Activated CD8-positive, alpha-beta memory T cell treated with anti-CD3 and anti-CD28 coated beads for 24 hours (primary cell): ENCODE measurements at places on chromosomes 2 and 18.

- no peak for DNase-seq
Measured at GRCh38 chr2:105519516-105519915, 120.7 kb upstream of the FHL2 start.

GRCh38 chr2:217090024-217090473, 230.2 kb upstream of the TNP1 start:
- DNase-seq = no peak

DNA sequence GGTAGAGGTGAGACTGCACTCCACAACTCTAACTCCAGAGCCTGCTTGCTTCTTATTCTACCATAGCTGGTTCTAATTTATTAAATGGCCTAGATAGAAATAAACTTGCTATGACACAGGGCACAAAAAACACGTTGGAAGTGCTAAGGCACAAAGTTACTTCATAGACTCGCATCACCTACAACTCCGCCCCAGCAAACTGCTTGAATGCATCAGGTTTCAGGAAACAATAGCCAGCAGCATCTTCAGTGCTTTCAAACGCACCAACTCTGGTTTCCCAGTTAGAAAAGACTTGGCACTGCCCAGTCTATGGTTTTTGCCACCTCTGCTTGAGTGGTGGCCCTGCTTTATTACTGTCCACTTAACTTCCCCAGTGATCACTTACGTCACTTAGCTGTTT, 142.6 kb downstream of the RIF1 start:
- no peak for DNase-seq

- no peak for DNase-seq
Measured at GRCh38 chr2:164044622-164045021, 308.8 kb upstream of the FIGN start.

GRCh38 chr2:50840341-50841124, 191.4 kb downstream of the NRXN1 start:
- no peak for DNase-seq

GRCh38 chr2:121030523-121030922, 254.5 kb downstream of the TFCP2L1 start:
- DNase-seq = no peak

- no peak for DNase-seq
Measured at GRCh38 chr2:196205011-196205766, 33.8 kb upstream of the STK17B start.

DNA sequence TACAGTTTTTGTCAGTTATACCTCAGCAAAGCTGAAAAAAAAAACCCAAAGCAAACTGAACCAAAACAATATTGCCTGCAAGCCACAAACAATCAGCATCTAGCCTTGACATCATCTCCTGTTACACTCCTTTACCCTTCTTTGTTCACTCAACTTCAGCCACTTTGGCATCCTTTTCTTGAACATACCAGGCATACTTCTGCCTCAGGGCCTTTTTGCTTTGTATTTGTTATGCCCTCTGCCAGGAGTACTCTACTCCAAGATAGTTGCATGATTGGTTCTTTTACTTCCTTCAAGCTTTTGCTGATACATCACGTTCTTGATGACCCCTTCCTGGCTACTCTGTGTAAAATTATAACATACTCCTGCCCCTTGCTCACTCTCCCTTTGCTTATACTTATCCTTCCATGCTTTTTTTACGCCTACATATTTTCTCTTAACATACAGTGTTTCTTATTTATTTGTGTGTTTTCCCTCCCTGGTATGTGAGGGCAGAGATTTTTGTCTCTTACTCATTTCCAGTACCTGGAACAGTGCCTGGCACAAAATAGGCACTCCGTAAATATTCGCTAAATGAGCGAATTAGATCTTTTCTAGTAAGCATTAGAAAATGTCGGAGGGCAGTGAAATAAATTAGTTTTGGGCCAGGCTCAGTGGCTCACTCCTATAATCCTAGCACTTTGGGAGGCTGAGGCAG, 12.7 kb downstream of the ABI2 start:
- no peak for DNase-seq

- no peak for DNase-seq
Measured at GRCh38 chr2:55482186-55482884, 37.2 kb upstream of the CFAP36 start.

DNA sequence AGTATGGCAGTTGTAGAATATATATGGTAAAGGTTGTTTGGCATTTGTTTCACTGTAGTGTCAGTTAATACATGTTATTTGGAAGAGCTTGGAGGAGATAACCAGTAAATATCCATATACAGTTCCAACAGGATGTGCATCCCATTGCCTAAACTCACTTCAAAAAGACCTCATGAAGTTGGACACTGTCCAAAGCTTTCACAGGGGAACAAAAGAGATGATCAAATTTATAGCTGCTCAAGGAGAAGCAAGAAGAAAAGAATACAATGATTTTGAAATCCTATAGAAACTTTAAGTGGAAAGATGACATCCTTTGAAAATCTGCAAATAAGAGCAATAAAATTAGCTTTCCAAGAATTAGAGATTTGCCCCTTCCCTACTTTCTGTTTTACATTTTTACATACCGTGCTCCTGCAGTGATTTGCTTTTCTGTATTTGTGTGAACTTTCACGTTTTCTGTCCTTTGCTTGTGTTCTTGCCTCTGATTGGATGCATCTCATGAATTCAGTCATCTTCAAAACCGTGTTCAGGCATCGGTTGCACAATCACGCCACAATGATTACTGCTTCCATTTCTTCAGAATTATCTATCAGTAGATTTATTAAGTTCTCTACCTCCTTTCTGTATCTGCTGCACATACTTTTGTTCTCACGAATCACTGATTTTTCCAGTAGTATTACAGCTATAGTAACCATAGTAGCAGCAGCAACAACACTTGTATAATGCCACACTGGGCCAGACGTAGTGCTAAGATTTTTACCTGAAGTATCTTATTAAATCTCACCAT, 83.8 kb downstream of the PARD3B start:
- DNase-seq = no peak

DNA sequence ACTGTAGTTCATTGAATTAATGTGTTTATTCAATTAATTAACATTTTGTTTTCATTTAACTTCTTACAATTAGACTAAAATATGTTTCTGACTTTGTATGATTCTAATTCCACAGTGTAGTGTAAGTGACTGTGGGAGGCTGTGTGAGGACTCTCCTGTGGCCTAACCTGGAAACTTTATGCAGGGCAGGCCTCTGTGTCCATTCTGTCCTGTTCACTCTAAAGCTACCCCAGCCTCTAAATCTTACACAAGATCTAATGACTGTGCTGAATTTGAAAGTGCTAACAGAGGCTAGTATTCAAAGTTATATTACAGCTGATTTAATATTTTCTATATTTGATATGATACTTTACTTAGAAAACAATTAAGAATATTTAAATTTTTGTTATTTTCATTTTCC, 270.5 kb upstream of the CDH19 start:
- DNase-seq = no peak

- no peak for DNase-seq
Measured at GRCh38 chr2:107412209-107412904, 414.3 kb upstream of the RGPD4 start.

DNA sequence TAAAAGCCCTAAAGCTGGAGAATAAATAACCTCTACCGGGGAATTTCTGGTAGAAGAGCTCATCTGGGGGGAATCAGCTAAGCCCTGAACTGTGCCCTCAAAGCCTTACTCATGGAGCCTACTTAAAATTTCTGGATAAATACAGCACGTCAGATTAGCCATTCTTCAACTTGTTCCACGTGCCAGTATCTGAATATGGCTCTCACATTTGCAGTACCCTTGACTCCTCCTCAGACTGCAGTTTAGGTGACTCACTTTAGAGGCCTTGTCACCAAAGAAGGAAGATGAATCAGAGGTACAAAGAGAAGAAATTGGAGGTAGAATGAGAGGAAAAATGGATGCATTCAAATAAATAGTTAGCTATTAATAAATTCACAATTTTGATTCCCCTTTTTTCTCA, 34.6 kb upstream of the POTEC start:
- no peak for DNase-seq

DNA sequence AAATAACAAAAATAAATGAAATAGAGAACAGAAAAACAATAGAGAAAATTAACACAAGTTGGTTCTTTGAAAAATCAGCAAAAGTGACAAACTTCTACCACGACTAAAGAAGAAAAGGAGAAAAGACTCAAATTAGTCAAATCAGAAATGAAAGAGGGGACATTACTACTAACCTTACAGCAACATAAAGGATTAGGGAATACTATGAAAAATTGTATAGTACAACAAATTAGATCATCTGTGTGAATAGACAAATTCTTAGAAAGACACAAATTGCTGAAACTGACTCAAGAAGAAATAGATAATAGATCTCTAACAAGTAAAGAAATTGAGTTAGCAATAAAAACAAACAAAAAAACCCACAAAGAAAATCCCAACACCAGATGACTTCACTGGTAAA, 48.5 kb upstream of the PGAP1 start:
- DNase-seq = no peak

- DNase-seq = no peak
Measured at GRCh38 chr18:38951633-38952032, 1386.0 kb upstream of the CELF4 start.

GRCh38 chr18:25275412-25276001, 76.5 kb downstream of the ZNF521 start:
- DNase-seq = no peak

DNA sequence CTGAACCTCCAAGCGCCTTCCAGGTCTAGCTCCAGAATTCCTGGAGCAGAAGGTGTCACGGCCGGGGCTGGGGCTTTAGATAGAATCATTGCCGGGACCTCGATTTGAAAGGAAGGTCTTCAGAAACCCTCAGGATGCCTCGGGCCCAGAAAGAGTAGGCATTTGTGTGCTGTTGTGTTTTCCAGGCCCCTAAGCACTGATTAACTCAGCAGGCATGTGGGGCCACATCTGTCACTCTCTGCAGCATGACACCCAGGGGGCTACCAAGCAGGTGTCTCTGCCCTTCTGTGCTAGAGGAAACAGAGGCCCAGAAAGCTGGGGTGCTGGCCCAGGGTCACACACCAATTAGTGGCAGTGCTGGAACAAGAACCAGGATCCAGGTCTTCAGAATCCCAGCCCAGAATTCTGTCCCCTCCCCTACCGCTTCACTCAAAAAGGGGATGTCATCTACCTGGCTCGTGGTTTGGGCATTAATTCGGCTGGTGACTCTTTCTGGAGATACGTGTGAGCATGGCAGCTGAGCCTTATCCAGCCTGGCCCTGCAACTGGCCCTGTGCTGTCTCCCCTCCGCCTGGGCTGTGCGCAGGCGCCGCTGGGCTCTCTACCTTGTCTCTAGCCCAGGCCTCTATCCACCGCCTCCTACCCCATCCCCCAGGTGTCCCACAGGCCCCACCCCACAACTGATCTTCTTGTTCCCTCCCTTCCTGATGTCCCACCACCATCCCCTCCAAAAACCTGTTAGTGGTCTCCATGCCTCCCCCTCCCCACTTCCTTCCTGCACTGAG, 245.4 kb downstream of the ATAD2B start:
- no peak for DNase-seq

DNA sequence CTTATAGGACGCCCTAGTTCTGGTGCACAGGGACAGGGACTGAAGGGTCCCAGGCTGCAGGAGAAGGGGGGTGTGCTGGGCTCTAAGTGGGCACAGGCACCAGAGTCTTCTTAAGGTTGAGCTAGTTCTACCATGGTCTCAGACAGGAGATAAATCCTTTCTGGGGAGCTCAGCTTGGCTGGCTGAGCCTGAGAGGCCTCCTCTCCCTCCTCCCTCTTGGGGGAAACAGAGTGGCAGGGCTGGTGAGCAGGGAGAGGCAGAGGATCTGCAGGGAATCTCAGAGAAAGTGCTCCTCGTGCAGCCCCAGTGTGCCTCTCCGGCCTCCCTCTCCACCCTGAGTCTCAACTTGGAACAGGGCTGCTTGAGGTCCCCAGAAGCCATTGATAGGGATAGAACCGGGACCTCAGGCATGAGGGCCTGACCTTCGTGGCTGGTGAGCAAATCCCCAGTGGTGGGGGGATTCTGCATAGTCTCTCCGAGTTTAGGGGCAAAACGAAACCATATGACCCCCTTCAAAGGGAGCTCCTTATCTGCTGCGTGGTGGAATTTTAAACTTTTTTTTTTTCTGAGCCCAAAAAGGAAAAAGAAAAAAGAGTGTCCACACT, 2.0 kb downstream of the GDF7 start:
- DNase-seq = no peak

- DNase-seq = no peak
Measured at GRCh38 chr2:47017541-47017940, 101.9 kb upstream of the MCFD2 start.

DNA sequence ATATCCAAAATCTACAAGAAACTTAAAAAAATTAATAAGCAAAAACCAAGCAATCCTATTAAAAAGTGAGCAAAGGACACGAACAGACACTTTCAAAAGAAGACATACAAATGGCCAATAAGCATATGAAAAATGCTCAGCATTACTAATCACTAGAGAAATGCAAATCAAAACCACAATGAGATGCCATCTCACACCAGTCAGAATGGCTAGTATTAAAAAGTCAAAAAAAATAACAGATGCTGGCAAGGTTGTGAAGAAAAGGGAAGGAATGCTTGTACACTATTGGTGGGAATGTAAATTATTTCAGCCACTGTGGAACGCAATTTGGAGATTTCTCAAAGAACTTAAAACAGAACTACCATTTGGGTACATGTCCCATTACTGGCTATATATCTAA, 128.8 kb upstream of the SESTD1 start:
- DNase-seq = no peak

- DNase-seq = no peak
Measured at GRCh38 chr2:223723954-223724411, 113.4 kb downstream of the AP1S3 start.

GRCh38 chr2:74708883-74709282, 54.8 kb downstream of the SEMA4F start:
- no peak for DNase-seq

DNA sequence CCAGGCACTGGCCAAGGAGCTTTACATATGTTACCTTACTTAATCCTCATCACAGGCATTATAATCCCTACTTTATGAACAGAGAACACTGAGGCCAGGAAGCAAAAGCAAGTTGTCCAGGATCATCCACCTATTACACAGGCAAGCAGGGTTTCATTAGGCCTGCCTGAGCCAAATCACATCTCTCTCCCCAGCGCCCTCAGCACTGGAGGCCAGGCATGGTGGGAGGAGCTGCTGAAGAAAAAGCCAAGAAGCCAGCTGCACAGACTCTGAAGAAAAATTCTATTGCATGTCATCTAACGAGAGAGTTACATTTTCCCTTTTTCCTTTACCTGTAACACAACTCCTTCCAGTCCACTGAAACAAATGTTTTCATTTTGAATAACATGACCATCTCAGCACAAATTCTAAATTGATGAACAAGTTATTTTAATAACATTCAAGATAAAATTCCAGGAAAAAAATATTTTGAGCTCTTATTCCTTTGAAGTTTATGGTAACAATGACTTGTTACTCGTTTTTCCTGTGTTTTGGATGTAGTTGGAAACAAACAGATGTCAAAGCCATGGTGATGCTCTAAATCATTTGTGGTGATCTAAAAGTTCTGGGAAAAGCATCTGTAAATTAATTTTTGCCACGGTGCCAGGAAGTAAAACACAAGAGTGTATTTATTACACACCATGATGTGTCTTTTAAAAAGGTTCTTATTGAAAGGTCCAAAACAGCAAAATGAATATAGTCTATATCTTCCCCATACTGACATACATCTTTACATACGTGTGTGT, 139.0 kb upstream of the ITGB6 start:
- no peak for DNase-seq
